AG10803 (cell line): ENCODE measurements at places on chromosomes 1 and 21.
A peak's percentile ranks its signal among the peaks of the same experiment; 100 is the strongest.

GRCh38 chr1:48917901-48918603 is 141.4 kb upstream of the BEND5 start:
- no peak for DNase-seq

- DNase-seq = no peak
Measured at GRCh38 chr1:206563367-206564207, 48.7 kb downstream of the EIF2D start.

DNA sequence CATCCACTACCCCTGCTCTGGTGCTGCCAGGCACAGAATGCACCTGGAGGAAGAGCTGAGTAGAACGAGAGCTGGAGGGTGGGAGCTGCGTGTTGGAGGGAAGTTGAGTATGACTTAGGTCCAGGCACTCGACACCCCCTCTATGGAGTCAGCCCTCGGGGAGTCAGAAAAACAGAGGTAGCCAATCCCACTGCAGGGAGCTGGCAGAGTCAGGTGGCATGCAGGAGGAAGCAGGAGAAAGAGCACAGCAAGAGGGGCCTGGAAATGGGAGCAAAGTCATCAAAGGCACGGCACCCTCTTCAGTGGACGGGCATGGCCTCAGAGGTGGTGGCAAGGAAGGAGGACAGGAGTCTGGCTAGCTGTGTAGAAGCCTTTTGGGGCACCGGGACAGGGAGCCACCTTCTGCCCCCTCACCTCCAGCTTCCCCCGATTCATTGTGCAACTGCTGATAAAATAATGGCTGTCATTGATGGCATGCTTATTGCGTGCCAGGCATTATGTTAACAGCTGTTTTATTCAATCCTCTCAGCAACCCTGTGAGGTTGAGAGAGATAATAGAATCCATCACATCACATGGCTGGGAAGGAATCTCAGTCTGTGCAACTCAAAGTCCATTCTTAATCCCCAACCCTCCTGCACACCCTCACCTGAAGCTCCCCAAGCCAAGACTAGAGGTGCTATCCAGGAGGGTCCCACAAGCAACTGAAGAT is 42.0 kb downstream of the C1orf198 start:
- peak; percentile 52 for DNase-seq

GRCh38 chr1:203124546-203125317 is 2.8 kb upstream of the ADORA1 start:
- DNase-seq = no peak

GRCh38 chr1:64433747-64434146 is 36.2 kb upstream of the CACHD1 start:
- DNase-seq = no peak

DNA sequence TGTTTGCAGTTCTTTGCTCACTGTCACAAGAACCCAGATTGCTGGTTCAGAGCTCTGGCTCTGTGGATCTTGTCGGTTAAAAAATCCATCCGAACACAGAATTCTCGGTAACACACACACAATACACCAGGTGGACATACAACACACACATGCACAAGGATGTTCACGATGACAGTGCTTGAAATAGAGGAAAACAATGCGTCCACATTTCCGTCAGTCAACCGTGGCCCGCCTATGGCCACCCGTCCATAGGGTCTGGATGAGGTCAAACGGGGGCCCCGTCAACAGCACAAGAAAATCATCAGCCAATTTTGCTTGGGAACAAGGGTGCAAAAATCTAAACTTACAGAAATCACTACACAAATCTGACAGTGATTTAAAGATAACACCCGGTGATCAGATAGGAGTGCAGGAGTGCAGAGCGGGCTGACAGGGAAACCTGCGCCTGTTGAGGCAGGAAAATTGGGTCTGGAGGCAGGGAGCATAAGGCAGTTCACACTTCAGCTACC is 50.4 kb upstream of the SLC19A1 start:
- DNase-seq = no peak

DNA sequence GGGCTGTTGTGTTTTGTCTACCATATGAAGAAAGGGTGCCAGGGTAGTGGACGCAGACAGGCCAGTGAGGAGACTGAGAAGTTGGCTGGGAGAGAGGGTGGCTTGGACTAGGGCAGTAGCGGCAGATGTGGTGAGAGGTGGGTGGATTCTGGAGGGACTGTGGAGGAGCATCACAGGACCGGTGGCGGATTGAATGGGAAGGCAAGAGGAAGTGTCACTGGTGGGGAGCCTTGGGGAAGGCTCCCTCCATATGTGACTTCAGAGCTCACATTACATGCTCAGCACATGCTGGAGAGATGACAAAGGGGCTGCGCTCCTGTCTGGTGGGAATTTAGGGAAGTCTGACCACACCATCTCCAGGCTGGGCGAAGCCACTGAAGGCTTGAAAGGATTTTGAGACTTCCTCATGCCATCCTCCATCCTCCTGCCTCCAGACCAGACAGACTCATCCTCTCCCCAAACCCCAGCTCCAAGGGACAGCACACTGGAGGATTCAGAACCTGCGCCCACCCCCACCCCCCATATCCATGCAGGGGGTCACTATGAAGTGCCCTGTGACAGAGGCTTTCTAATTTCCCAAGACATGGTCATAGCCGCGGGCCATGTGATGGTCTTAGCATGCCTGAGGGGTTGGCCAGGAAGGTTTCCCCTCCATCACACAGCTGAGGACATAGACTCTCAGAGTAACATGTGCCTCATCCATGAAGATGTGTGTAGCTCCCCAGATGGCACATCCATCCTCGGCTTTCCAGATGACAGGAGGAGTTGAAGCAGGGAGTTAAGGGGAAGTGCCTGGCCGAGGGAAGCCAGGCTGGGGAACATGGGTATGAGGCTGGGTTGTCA is 138.8 kb upstream of the WNT4 start:
- DNase-seq = no peak

GRCh38 chr1:64986903-64987871 is 20.8 kb upstream of the JAK1 start:
- DNase-seq = no peak

DNA sequence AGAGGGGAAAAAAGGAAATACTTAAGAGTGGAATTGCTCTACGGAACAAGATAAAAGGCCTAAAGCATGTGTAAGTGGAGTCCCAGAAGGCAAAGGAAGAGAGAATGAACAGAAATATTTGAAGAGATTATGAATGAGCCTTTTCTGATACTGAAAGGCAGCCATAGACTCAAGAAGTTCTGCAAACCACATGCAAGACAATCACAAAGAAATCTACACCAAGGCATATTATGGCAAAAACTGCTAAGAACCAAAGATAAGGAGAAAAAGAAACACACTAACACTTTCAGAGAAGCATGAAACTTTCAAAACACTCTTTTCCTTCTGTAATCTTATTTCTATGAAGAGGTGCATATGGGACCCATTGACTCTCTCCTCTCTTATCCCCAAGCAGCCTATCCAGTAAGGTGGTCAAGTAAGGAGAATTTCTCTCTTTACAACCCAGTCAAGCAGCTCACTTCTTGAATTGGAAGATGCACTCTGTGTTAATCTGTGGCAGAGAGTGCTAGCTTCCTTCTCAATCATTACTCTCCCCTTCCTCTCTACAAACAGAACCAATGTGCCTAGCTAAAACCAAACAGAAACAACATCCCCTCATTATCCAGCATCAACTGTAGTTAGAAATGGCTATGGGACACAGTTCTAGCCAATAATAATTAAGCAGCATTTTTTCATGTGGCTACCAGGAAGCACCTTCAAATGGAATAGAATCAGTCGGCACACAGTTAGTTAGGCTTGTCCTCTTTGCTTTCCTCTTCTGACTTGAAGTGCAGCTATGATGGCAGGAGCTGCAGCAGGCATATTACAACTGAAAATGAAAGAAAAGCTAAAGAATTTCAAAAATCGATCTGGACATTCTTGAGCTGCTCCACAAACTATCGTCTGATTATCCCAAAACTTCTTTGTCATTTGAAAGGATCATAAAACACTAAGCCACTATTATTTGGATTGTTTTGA is 25.9 kb downstream of the KRTAP19-8 start:
- DNase-seq = no peak

GRCh38 chr1:245500546-245500945 is 345.8 kb downstream of the KIF26B start:
- DNase-seq = peak; percentile 96

DNA sequence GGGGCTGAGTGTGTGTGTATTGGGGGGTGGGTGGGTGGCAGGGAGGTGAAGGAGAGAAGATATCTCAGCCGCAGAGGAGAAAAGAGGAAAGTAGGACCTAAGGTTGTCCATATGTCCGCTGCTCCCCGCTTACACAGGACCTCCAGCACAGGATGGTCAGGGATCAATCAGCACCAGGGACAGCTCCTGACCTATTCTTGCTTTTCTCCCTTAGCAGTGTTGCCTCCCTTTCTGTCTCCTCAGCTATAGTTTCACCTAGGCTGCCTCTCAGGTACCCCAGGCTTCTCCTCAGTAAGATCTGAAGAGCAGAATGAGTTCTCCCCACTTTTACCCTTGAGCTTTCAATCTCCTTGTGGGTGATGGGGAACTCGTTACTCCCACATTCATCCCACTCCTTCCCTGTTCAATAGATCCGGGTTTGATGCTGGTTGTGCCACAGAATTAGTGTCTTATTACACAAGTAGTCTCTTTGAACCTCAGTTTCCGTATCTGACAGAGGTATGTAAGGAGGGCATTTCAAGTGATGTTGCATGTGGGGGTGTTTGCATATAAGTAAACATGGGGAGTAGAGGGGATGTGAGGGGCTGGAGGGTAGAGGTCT is 1.4 kb upstream of the DPH2 start:
- no peak for DNase-seq
